Stimulated activated naive CD8-positive, alpha-beta T cell treated with anti-CD3 and anti-CD28 coated beads, Interleukin-15, Interleukin-2, amounts not matched to agents 100 U/mL and 50 U/mL, for 24 hours (primary cell): ENCODE measurements at places on chromosomes 3 and 15.

- no peak for DNase-seq
Measured at GRCh38 chr3:28171962-28172361, 69.5 kb upstream of the CMC1 start.

- DNase-seq: no peak
Measured at GRCh38 chr3:46706771-46707582, 5.8 kb downstream of the TMIE start.

DNA sequence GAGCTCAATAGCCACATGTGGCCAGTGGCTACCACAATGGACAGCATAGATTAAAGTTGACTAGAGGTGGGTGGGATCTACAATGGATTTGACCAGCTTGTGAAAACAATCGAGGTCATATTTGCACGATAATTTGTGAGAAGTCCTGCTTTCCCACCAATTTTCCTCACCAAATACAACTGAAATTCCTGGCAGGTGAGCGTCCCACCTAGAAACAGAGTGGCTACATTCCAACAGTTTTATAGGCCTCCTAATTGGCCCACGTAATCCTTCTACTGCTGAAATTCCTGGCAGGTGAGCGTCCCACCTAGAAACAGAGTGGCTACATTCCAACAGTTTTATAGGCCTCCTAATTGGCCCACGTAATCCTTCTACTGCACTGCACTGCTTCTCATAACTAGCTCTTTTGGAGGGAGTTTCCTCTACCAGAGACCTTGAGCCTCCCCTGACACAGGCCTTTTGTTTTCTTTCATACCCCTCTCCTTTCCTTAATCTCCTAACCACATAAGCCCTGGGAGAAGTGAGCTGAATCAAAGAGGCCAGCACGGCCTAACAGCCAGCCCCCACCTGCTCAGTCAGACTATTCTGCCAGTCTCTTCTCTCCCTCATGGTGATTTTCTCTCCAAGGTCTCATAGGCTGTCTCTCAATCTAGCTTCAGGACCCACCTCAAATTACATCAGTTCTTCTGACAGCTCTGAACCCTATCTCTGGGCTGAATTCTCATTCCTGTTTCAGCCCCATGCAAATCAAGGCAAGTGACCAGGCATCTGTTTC is 80.2 kb downstream of the BFSP2 start:
- DNase-seq: no peak

GRCh38 chr3:23258110-23258509 is 55.0 kb downstream of the UBE2E2 start:
- DNase-seq: no peak

DNA sequence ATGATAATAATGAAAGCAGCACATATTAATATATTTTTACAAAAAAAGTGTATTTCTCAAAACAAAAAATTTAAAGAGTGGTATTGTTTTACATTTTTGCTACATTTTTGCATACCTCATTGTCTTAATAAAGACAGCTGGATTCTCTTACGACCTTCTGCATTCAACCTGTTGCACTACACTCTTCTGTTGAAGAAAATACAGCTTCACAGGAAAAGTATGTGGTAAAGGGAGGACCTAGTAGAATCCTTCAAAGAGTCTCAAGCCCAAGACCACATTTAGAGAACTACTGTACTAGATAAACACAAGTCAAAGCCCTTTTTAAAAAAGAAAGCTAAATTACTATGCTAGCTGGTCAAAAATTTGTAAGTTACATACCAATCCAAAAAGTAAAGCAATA is 7.9 kb downstream of the ZNF280D start:
- DNase-seq: no peak

- DNase-seq: no peak
Measured at GRCh38 chr3:62201438-62202035, 171.8 kb downstream of the FEZF2 start.

DNA sequence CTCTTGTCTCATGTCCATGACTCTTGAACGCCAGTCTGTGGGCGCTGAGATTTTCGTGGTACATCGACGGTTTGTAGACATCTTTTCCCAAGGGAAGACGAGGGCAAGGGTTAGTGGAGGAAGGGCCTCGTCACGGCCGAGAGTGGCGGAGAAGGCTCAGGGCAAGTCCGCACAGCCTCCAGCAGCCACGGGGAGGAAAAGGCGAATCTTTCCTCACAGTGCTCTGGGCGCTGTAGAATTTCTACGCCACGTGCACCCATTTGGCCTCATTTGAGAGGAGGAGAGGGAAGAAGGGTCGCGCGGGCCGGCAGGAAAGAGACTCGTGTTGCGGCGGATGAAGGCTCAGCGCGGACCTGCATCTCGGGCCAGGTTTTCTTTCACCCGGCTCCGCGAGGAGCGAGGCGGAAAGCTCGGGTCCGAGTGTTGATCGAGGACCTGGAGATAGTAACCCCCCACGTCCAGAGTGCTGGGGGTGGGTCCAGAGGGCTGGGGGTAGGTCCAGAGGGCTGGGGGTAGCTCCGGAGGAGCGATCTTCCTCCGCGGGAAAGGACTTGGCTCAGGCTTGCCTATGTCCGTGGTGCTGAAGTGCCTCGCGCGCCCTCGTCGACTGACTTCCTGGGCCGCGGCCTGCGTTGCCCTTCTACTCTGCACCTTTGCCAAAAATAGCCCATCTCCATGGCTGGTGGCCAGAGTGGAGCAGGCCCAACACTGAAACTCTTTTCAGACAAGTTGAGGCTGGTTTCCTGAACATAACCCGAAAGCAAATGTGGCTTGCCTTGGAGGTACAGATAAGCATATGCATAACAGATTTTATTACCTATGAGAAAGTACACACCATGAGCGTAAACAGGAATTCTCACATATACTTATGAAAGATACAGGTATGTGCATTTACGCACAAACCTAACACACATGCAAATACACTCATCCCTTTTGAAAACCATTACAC is 1.1 kb downstream of the SLC35G2 start:
- peak; percentile 52 for DNase-seq

DNA sequence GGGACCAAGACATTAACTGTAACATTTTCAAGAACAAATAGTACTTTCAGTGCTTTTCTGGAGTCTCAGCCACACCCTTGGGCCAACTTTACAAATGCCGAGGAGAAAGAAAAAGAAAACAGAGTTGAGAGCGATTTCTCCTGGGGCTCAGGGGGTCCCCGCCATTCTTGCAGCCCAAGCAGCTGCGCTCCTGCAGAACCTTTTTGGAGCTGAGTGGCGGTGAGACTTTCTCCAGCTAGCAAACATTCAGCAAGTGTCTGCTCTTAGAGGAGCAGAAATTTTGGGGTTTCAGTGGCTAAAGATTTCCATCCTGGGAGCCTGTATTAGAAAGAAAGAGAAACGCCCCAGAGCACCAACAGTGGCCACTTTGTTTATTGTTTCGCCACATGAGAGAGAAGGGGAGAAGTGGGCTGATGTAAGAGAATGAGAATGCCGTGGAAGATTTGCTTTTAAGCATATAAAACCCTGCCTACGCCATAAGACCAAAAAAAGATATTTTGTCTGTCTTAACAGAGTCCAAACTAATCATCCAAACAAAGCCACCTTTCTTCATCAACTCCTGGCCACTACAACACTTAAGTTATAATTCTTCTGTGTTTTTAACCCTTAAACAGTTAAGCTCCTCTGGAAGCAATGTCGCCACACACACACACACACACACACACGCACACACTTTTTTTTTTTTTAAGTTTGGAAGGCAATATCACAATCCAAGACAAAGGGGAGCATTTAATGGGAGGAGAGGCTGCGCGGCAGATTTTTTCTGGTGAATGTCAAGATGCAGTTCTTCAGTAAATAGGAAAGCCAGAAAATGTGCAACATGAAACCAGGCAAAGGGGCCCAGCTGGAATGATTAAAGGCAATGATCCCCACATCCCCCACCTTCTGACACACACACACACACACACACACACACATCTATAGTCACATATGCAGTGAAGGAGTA is 19.2 kb downstream of the EID1 start:
- DNase-seq: no peak

DNA sequence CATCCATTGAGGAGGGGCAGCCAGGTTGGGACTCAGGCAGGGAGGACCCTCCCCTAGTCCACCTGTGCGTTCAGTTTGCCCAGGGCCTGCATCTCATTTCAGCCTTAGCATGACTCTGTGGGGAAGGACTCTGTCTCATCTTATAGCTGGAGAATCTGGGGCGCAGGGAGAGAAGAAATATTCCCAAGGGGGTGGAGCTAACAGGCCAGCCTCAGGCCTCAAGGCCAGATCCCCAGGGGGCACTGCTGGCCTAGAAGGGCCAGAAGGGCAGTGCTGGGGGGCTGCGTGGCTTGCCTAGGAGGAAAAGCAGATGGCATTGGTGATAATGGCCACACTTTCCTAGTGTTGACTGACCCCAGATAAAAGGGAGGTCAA is 10.9 kb downstream of the AMOTL2 start:
- DNase-seq: no peak

DNA sequence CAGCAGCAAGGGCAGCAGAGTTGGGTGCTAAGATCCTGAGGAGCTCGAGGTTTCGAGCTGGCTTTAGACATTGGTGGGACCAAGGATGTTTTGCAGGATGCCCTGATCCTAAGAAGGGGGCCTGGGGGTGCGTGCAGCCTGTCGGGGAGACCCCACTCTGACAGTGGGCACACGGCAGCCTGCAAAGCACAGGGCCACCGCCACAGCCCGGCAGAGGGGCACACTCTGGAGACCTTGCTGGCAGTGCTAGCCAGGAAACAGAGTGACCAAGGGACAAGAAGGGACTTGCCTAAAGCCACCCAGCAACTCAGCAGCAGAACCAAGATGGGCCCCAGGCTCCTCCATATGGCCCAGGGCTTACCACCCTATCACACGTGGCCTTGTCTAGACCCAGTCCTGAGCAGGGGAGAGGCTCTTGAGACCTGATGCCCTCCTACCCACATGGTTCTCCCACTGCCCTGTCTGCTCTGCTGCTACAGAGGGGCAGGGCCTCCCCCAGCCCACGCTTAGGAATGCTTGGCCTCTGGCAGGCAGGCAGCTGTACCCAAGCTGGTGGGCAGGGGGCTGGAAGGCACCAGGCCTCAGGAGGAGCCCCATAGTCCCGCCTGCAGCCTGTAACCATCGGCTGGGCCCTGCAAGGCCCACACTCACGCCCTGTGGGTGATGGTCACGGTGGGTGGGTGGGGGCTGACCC is 18.8 kb downstream of the SEC61A1 start:
- no peak for DNase-seq

GRCh38 chr3:11607816-11608215 is 35.9 kb downstream of the VGLL4 start:
- no peak for DNase-seq

GRCh38 chr3:190258634-190259033 is 63.6 kb downstream of the CLDN1 start:
- no peak for DNase-seq

- DNase-seq: no peak
Measured at GRCh38 chr3:11385326-11385725, 113.1 kb downstream of the ATG7 start.

DNA sequence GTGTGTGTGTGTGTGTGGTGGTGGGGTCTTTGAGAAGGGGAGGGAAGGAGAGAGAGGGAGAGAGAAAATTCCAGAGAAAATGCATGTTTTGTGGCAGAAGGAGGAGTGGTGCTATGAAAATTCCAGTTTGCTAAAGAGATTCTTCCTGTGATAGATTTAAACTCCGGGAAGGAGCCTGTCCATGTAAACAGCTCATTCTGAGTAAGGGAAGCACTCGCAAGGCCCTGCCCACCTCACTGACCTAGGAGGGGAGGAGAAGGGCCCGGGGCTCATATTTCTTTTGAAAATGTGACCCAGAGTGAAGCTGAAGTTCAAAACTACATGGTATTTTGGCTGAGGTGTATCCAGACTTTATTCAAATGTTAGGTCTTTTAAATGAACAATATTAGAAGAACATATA is 41.3 kb downstream of the ADAMTSL3 start:
- DNase-seq: no peak

DNA sequence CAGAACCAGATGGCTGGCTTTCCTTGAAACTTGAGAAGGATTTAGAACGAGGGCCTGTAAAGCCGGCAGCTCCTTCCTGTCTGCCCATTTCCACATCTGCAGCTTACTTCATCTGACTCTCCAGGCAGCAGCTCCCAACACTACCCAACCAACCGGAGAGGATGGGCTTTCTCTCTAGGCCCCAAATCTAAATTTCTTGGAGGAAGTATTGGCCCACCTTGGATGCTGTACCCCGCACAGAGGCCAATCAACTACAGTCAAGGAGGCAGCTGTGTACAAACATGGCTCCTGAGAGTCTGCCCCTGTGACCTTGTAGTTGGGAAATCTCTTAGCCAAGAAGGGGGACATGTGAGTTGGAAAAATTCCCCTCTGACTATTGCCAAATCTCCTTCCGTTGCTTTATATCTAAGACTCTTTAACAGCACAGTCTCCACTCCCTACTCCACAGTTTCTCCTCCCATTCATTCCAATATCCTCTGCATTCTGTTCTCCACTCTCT is 8.0 kb upstream of the ACAP2 start:
- no peak for DNase-seq

GRCh38 chr3:62370858-62371719 is 2.3 kb downstream of the FEZF2 start:
- DNase-seq: no peak

- DNase-seq: no peak
Measured at GRCh38 chr3:46931631-46932331, 44.8 kb downstream of the CCDC12 start.

GRCh38 chr3:184320104-184320445 is 5.7 kb downstream of the EIF4G1 start:
- peak; percentile 62 for DNase-seq

GRCh38 chr3:69276884-69277283 is 109.0 kb downstream of the FRMD4B start:
- DNase-seq: no peak
